IMR-90 (cell line): ENCODE measurements at places on chromosomes 7 and 10. TPM values are rescaled to one million over a fixed set of nuclear protein-coding genes. Genes with fewer than 3 reads are reported as not detected.

DNA sequence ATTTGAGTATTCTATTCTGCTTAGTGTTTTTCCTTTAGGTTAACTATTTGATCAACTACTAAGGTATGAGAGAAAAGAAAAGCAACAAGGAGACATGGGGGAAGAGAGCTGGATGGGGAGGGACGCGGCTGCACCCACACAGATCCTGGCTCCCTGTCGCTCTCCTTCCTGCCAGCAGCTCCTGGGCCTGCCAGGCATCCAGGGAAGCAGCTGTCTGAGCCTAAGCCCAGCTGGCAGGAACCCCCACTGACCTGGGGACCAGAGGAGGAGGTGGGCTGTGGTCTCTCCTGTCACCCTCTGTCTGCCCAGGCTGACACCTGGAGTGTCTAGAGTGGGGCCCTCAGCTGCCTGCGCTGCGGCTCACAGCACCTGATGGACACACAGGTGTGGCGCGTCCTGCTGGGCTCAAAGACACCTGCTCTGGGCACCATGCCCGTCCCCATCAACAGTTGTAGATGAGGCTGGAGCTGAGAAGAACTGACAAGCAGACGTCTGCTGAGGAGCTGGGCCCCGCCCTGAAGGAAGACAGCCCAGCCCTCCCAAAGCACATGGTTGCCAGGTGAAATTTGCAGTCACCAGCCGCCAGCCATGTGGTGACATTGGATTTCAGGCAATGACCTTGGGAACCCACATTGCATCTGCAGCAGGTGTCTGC lies 207.9 kb downstream of the PLXNA4 start:
- no peak for DNase-seq
- no peak overlapping the region for H3K4me3 ChIP-seq
- no peaks in the 10 kb centered on the region for H3K36me3 ChIP-seq

DNA sequence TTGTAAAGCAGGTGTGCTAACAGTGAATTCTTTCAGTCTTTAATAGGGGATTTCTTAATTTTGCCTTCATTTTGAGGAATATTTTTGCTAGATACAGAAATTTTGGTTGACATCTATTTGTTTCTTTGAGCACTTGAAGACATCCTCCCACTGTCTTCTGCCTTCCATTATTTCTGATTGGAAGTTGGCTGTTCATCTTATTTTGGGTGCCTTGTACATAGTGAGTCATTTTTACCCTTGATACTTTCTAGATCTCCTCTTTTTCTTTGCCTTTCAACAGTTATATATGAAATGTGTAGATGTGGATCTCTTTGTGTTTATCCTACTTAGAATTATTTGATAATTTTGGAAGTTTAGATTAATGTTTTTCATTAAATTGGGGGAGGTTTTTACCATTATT lies 631.0 kb downstream of the AUTS2 start:
- H3K27ac ChIP-seq, result no peak overlapping the region
- H3K27me3 ChIP-seq, result no peaks in the 10 kb centered on the region
- H3K4me1 ChIP-seq, result no peaks in the 10 kb centered on the region
- DNase-seq, result no peak

DNA sequence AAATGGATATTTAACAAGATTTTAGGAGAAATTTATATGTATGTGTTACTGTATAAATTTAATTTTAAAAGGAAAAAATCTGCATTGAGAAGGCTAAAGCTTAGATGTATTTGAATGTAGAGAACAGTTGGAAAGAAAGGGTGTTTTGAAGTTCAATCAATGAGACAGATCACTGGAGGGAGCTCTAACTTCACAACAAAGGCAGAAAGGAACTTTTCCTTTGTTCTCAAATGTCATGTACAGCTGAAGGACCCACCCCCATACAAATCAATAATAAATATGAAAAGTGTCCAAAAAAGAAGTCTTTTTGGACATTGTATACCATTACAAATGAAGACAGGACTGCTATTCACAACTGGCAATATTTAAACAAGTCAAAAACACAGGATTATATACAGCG lies 403.4 kb downstream of the DNAJB9 start:
- no peaks in the 10 kb centered on the region for H3K4me1 ChIP-seq

DNA sequence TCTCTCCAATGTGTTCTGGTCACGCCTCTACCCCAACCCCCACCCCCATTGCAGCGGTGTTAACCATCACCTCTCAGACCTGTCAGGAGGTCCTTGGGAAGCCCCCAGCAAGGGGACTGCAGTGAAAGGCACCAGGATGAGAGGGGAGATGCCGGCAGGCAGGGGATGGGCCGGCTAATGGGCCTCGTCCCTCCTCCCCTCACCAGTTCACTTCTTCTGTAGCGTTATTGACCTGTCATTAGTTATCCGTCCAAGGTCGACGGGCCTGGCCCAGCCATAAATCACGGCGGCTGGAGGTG lies 18.8 kb downstream of the POLL start:
- H3K4me1 ChIP-seq, result peaks cover 6% of the 10 kb centered on the region
- H3K27me3 ChIP-seq, result peaks cover 46% of the 10 kb centered on the region
- no peak overlapping the region for H3K27ac ChIP-seq
- no peak for DNase-seq
- H3K4me3 ChIP-seq, result no peak overlapping the region

Gene ADCY1
- 0.18 and 0.28 TPM in 2 replicates for total RNA-seq

Gene MSS51
- 1.1 TPM in 2 replicates for total RNA-seq
